ENCODE measurements at places on chromosomes 12 and 14.
A peak's percentile ranks its signal among the peaks of the same experiment; 100 is the strongest.

GRCh38 chr12:106428384-106428783 is 70.8 kb downstream of the POLR3B start:
- DNase-seq = no peak

- no peak for DNase-seq
These were observed 7.1 kb upstream of the KRT82 start for GRCh38 chr12:52413202-52413601.

DNA sequence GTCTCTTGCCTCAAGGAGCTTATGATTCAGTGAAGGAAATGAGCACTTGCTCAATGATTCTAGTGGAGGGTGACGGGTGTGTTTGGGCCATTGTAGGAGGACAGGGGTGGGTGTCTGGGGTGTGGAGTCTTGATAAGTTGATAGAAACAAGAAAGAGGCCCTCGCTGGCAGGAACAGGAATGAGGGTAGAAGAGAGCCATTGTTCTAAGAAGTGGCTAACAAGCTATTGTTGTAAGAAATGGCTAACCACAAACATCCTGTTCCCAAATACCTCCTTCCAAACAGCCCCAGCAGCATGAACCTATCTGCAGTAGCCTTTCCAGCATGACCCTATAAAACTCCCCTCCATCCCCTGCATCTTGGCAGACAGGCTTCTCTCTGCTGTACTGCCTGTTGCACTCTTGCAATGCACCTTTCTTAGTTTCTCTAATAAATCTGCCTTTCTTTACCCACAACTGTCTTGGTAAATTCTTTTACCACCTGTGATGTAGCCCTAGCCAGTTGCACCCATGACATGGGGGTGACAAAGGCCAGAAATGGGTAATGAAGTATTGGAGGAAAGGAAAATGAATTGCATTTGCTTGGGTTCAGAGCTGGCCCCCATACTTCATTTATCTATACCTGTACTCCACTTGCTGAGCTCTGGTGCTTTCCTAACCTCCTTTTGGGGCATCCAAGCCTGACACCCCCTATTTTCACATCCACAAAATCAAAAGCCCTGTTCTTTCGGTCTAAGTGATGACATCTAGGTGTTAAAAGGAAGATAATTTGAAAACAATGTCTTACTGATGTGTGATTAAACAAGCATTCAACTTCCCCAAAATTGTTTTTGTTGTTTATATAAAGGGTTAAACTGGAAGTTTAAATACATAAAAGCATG is 389.1 kb downstream of the GRIN2B start:
- no peak for DNase-seq

- peak; percentile 74 for DNase-seq
These were observed 400.2 kb downstream of the BCL11B start for GRCh38 chr14:98871796-98872195.

- no peak for DNase-seq
These were observed 88.6 kb upstream of the TMEM233 start for GRCh38 chr12:119505001-119505400.

- DNase-seq = no peak
These were observed 339.8 kb downstream of the EMP1 start for GRCh38 chr12:13536219-13536910.

- DNase-seq = no peak
These were observed 15.8 kb upstream of the BAZ1A start for GRCh38 chr14:34890937-34891336.

Measured in MG63 (cell line).